ENCODE measurements at places on chromosomes 5 and 9.

DNA sequence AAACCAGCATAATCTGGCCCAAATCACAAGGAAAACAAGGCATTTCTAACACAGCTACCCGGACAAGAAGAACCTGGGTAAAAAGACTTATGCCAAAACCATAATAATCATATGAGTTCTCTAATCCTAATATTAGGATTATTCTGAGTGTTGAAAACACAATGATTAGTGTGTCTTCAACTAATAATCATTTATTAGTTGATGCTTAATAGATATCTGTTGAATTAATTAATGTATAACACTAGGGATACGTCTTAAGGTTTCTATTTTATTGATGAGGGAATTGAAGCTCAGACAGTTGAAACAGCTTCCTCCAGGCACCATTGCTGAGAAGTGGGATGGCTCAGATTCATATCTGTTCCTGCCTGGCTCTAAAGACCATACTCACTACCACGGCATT lies 112.2 kb downstream of the DOCK2 start:
- DNase-seq = no peak

DNA sequence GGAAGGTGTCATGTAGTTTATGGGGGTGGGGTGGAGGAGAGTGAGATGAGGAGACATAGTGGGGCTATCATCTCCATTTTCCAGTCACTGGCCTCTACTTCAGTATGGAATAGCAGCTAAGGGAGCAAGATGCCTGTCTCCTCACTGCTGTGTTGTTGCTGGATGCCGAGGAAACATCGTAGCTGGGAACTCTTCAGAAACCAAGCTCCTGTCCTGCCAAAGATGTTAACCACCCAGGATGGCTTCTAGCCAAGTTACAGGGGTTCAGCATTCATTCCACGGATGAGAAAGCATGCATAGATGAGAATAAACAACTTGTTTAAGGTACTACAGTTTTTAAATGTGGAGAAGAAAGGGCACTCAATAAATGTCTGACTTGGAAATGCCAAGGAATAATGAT lies 226.5 kb downstream of the ASTN2 start:
- no peak for DNase-seq

DNA sequence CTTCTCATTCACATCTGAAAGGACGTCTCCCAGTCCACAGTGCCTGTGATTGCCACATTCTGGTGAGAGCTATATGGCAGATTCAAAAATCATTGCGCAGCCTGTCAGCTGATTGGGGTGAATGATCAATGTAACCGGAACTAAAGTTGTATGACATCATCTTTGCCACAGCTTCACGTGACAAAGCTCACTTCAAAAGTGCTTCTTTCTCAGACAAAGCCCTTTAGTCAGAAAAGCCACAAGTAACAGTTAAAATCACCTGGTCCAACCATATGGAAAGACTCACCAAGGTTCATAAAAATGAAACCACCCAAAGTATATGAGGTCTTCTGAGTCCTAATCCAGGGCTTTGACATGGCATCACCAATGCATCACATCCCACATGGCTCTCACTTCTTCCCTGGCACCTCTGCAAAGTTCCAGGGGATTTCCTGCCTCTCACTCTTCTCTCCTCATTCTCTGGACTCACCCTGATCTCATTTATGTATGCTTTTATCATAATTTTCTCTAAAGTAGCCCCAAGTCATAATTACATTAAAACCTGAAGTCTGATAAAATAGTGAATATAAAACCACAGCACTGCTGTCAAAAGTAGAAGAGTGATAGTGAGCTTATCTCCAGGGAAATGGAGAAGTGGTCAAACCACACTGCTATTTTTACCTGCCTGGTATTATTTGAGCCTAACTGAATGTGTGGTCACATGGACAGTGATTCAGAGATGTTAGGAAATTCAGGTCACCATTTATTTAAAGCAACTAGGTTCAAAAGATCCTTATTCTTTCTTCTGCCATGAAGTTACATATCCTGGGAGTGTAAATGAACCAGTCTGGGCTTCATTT lies 193.1 kb upstream of the PTGER4 start:
- DNase-seq = no peak

- DNase-seq = peak; percentile 67
These were observed 310.2 kb downstream of the ARRDC3 start for GRCh38 chr5:91072881-91073280.

DNA sequence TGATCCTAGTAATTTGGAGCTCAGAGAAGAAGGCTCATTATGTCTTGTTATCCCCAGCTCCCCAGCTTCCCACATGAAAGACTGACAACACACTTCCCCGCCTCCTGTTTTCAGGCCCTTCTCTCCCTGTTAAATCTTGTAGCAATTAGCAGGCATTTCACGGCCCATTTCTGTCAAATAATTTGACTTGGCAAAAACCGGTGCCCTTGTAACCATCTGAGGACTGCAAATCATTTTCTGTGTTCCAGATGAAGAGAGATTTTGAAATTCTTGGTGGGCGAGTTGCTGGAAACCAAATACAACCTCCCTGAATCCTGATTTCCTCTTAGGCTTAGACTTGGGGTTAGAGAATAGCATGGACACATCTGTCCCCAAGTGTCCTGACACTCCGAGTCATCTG lies 109.7 kb downstream of the MSX2 start:
- DNase-seq = no peak

DNA sequence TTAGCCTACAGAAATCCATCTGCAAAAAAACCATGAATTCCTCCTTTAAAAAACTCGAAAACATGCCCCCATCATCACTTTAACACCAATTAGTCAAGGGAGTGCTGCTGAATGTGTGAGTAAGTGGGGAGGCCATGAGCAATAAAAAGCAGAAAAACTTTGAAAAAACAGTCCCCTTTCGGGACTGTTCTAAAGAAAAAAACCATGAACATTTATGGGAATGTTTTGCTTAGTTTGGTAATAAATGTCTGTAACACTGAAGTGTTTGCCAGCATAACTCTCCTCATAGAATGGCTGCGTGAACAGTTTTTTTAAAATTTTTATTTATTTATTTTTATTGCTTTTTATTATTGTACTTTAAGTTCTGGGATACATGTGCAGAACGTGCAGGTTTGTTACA lies 99.4 kb upstream of the TARS1 start:
- DNase-seq = no peak

- DNase-seq = no peak
These were observed 15.2 kb downstream of the MRPL36 start for GRCh38 chr5:1784197-1785050.

DNA sequence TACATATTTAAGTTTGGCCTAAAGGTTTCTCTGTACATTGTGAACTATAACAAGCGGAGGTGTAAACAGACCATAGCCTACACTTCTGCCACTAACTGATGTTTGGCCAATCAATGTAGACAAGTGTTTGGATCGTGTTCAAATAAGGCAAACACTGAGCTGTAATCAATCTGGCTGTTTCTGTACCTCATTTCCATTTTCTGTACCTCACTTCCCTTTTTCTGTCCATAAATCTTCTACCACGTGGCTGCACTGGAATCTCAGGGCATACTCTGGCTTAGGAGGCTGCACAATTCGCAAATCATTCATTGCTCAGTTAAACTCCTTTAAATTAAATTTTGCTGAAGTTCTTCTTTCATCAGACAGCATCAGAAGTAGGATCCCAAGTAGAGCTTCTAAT lies 140.9 kb downstream of the SLC25A46 start:
- DNase-seq = no peak

- no peak for DNase-seq
These were observed 20.1 kb upstream of the HSPA9 start for GRCh38 chr5:138595180-138595795.

DNA sequence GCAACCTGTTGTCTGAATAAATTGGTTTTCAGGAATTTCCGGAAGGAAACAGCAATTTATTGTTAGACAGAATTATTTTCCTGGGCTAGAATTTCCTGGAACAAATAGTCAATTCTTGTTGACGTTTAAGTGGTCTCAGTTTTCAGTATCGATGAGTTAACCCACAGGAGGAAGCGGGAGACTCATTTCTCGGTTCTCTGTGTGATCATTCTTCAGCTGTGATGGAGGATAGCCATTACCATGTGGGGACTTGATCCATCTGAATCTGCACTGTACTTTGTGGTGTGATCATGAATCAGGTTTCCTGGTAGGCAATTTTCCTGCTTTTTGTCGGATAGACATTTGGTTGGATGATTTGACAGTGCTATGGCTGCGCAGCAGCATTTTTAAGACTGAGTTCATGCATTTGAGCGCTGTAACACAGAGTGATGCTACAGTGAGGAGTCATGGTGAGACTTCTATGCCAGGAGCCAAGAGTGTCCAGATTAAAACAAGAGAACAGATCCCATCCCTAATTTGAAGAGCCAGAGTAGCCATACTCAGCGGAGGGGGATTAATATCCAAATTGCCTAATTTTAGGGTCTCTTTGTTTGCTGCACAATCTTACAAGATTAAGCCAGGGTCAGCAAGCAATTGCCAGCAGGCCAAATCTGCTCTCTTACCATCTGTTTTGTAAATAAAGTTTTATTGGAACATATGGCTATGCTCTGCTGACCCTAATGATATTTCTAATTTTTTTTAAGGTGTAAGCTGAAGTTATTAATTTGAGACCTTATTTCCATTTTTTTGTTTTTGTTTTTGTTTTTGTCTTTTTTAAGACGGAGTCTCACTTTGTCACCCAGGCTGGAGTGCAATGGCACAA lies 355.9 kb downstream of the RAB3C start:
- no peak for DNase-seq

GRCh38 chr5:66933066-66933465 lies 263.5 kb downstream of the CD180 start:
- peak; percentile 10 for DNase-seq

DNA sequence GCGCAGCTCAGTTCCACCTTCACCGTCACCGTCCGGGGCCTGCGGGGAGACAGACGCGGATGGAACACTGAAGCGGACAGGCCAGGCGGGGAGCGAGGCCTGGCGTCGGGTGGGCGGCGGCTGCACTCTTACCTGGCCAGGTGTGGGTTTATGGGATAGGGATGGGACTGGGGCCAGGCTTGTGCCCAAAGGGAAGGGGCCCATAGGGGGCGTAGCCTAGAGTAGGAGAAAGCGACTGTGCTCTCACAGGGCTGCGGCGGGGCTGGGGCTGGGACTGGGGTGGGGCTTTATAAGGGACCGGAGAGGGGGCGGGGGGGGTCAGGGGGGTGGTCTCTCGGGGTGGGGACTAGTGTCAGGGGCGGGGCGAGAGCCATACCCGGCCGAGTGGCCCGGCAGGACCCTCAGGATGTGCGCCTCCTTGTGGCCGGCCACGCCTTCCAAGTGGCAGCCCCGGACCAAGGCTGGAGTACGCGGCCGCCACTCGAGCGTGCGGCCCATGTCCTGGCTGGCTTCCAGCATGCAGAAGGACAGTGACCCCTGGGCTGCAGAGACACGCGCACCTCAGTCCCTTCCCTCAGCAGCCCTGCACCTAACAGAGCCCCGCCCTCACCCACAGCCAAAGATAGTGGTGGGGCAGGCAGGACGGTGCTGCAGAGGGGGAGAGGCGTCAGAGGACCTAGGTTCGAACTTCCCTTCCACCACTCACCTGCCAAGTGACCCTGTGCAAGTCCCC lies 22.8 kb downstream of the FPGS start:
- no peak for DNase-seq

DNA sequence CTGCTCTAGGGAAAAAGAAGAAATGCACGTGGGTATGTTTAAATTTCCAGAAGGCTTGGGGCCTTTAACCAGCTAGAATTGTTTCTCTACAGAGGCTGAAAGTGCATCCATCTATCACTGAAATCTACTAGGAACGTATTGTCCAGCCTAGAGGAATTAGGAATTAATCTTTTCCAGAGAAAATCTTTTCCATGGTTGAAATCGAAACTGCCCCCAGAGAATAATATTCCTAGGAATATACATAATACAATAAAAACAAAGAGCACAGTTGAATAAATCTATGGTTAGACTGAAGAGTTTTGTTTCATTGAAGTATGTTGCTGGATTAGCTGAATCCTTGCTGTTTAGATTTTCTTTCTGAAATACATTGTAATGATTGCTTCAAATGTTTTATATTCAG lies 378.5 kb downstream of the PLK2 start:
- DNase-seq = no peak

GRCh38 chr9:69471433-69471832 lies 146.4 kb downstream of the ENTREP1 start:
- no peak for DNase-seq

- DNase-seq = no peak
These were observed 76.9 kb downstream of the UBE2R2 start for GRCh38 chr9:33893861-33894260.

DNA sequence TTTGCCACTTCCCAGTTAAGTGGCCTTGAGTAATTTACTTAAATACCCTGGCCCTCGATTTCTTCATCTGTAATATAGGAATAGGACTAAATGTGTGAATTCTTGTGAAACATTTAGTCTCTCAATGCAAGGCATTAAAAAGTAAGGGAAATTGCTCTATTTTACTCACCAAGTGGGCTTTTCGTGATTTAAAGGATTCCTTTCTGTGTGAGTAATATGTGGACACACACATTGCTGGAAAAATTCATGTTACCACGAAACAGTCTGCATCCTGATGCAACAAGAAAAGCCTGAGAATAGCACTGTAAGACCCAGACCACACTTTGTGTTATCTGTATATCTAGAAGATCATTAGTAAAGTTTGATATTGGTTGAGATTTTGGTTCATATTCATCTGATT lies 1243.0 kb upstream of the CDH9 start:
- peak; percentile 81 for DNase-seq

DNA sequence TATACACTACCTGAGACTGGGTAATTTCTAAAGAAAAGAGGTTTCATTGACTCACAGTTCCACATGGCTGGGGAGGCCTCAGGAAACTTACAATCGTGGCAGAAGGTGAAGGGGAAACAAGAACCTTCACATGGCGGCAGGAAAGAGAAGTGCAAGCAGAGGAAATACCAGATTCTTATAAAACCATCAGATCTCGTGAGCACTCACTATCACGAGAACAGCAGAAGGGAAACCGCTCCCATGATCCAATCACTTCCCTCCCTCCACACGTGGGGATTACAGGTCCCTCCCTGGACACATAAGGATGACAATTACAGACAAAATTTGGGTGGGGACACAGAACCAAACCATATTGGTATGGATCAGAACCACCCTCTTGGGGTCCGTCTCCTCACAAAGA lies 44.2 kb upstream of the SPIN1 start:
- no peak for DNase-seq
